Activated CD8-positive, alpha-beta memory T cell treated with anti-CD3 and anti-CD28 coated beads for 1 hour (primary cell): ENCODE measurements at places on chromosomes 6 and 20.

- no peak for DNase-seq
These were observed 362.1 kb downstream of the SAMD5 start for GRCh38 chr6:147870506-147871110.

- no peak for DNase-seq
These were observed 18.6 kb downstream of the TREML2 start for GRCh38 chr6:41182069-41183034.

- DNase-seq, result no peak
These were observed 16.0 kb upstream of the PTCRA start for GRCh38 chr6:42899871-42900270.

DNA sequence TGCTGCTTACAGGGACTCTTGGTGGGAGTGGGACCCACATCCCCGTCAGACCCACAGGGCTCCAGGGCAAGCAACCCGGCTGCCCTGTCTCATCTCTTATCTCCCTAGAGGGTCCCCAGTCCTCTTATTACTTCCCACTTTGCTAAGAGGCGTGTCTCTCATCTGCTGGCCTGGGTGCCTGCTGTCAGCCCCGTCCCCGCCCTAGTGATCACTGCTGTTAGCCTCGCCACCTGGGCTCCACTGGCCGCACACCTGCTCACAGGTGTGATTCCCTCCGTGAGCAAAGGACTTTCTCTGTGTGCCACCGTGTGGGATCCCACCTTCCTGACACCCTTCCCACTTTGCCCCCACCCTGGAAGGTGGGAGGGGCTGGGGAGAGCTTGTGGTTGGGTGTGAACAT lies 57.6 kb downstream of the TCP11 start:
- no peak for DNase-seq

DNA sequence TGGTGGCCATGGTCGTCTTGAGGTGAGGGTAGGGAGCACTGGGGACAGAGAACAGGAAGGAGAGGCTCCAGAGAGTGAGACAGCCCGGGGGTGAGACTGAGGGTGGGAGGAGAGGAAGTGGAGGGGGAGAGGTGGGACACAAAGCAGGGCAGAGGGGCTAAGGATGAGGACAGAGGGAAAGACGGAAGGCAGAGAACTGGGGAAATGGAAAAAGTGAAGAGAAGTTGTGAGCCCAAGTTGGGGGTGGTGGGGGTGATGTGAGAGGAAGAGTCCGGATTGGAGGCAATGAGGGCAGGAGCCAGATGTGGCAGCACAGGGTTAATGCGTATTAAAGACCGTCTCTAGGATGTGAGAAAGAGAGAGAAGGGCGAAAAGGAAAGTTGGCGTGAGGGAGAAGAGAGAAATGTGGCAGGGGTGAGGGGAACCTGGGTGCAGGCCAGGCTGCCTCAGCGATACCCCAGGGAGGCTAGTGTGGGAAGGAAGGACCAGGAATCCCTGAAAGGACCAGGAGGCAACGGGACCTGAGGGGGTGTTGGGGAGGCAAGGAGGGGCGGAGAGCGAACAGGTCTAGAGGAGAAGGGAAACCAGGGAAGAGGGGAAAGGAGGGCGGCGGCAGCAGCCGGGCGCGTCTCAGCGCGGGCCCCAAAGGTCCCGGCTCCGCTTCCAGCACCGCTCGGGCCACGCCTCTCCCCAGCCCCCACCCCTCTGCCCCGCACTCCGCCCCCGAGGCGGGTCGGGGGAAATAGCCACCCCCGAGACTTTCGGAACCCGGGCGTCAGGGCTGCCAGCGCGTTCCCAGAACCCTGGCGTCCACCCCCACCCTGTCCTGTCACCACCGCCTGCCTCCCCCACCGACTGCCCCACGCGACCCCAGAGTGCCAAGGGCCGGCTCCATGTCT lies at the start of gene PPP1R18:
Gene PPP1R18, minus strand, starts transcription at position 637 of the 899 bp plus-strand sequence. Its CDS starts 627 bp downstream, at position 10.
- DNase-seq, result peak; percentile 77

DNA sequence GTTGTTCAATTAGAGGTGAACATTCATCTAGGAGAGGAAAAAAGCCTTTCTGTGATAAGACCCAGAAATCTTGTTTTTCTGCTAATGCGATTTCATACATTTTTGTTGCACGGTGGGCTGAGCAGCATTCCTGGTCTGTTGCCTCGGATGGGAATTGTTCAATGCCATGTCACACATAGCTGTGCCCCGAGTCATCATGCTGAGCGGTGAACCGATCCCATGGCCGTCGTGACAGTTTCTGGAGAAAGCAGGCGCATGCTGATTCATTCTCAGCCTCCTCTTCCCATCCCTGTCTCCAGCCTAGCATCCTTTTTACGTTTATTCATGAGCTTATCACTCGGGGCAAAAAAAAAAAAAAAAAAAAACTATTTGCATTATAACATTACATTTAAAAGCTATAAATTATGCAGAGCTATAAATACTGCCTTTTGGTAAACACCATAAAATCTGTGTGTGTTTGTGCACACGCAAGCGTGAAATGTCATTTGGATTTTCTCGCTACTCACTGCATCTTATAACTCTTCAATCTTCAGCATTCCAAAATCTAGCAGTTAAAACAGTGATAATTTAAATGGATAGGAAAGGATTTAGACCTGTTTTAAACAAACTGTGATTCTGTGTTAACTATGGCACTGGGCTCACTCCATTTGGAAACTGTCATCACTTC lies 58.9 kb upstream of the IFNGR1 start:
- DNase-seq, result no peak

DNA sequence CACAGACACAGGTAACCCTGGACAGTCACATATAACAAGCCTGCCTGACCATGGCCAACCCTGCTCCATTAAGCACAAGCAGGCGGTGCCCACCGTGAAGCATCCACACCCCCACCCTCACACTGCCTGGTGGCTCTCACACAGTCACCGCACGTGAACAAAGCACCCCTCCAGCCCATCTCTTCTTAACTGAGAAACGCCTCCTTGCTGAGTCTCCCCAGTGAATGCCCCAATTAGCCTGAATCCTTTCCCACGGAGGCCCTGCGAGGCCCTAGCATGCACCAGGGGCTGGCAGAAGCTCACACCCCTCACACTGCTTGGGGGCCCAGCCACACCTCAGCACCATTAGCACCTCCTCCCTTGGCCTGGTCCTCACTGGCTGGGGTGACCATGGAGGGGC lies 72.3 kb downstream of the GRM4 start:
- DNase-seq, result no peak

DNA sequence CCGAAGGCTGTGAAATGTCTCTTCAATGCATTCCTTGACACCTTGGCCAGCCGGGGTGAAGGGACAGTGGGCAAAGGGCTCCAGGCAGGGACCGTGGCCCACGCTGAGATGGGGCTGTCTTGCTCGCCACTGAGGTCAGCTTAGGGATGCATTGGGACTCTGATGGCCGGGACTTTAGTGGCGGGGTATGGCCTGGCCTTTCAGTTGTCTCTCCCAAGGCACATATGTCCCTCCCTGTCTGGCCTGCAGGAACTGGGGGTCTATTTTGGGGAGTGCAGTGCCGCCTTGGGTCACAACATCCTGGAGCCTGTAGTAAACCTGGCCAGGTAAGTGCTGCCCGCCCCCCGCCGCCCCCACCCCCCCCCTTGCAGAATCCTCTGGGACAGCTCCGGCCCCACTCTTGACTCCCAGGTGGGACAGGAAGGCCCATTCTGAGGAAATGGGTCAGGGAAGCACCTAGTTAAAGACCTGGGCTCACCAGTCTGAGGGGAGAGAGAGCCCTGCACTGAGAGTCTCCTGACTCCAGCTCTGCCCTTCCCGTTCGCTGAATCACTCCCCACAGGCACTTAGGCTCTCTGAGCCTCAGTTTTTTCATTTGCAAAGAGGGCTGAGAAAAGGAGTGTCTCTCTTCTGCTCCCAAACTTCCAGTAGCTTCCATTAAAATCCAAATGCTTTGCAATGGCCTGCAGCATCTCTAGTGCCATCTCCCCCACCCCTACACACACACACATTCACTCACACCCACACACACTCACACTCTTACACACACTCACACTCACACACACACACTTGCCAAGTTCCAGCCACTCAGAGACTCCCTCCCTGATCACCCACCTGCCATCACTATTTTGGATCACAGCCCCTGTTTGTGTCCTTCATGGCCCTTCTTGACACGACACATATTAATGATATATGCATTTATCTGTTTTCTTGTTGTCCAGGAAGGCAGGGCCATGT lies 33.1 kb downstream of the RAB44 start:
- no peak for DNase-seq

DNA sequence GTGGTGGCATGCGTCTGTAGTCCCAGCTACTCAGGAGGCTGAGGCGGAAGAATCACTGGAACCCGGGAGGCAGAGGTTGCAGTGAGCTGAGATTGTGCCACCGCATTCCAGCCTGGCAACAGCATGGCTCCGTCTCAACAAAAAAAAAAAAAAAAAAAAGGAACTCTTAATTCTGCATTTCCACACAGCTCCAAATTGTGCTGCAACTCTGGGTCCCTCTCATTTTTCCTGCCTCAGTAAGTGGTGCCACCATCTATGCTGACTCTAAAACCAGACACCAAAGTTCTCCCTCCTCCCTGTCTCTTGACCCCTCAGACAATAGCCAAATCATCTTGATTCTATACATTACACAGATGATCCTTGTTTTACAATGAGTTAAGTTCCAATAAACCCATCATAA lies 133.9 kb downstream of the BTBD9 start:
- no peak for DNase-seq

GRCh38 chr6:170147832-170148708 lies 142.8 kb downstream of the DLL1 start:
- DNase-seq, result peak; percentile 44

DNA sequence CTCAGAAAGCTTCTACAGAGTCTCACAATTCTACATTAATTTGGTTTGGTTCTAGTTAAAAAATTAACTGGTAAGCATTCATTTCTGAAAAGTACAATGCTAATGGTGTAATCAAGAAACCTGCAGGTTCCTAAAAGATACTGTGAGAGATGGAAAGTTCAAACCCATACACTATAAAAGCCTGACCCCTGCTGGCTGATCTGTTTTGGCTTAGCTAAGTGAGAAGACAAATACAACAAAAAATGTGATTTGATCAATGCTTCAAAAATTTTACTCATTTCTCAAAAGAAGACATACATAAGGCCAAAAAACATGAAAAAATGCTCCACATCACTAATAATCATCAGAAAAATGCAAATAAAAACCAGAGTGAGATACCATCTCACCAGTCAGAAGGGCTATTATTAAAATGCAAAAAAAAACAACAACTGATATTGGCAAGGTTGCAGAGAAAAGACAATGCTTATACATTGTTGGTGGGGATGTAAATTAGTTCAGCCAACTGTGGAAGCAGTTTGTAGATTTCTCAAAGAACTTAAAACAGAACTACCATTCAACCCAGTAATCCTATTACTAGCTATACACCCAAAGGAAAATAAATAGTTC lies 102.8 kb downstream of the MOXD1 start:
- DNase-seq, result no peak

DNA sequence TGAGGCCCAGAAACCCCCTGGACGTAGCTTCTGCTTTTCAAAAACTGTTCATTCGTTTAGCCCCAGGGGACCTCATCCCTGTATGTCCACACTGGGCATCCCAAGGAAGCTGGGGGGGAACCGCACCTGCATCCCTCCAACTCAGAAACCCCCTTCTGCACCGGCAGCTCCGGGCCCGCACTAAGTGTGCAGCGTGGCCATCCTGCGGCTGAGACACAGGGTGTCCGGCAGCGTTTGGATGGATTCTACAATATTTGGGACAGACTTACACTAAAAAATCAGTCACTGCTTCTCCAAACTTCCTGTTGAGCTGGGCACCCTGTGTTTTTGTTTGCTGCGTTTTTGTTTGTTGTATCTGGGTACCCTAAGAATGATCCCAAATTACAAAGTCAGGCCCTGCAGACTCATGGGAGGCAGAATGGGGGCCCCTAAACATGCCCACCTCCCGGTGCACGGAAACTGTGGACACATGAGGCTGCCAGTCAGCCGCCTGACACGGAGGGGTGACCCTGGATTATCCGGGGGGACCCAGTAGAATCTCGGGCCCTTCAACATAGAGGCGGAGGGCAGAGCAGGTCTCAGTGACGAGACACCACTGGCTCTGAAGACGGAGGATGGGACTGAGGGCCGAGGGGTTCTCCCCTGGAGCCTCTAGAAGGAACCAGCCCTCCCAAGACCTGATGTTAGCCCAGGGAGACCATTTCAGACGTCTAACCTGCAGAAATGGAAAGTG lies 88.2 kb upstream of the BHLHE23 start:
- no peak for DNase-seq

DNA sequence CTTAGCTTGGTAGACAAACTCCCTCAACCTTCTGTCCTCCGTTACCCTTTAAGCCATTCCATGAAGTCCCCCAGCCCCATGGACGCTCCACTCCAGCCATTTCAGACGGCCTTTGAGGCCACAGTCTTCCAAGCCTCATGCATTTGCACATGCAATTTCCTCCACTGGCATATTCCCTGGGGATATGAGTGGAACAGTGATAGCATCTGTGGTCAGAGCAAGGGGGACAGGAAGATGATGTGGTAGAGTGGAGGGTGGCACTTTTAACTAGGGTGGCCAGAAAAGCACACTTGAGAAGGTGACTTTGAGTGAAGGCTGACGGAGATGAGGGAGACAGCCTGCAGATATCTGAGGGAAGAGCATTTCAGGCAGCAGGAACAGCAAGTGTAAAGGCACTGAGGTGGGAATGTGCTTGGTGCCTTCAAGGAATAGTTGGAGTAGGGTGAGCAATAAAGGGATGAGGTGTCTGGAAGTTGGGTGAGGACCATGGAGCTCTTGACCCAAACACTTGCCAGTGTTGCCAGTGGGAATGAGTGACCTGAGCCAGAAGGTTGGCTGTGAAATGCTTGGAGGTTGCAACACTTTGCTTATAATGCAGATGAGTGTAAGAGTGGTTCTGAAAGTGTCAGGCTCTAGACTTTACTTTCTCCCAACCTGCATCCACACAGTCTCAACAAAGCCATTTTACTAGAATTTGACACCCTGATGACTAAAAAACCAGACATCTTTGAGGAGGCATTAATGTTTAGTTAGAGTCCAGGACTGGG lies 275.6 kb upstream of the SUPT3H start:
- no peak for DNase-seq

DNA sequence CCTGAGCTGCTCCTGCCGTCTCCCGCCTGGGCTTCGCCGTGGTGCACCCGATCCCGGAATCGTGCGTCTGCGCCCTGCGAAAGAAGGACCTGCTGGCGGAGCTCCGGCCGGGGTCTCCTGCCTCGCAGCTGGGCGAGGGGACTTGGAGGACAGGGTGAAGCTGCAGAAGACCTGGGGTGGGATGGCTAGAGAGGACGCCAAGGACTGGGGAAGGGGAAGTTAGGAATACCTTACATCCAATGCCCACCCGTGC lies 150.2 kb downstream of the PRL start:
- DNase-seq, result no peak

- no peak for DNase-seq
These were observed 247.0 kb downstream of the ESR1 start for GRCh38 chr6:152054441-152054840.

DNA sequence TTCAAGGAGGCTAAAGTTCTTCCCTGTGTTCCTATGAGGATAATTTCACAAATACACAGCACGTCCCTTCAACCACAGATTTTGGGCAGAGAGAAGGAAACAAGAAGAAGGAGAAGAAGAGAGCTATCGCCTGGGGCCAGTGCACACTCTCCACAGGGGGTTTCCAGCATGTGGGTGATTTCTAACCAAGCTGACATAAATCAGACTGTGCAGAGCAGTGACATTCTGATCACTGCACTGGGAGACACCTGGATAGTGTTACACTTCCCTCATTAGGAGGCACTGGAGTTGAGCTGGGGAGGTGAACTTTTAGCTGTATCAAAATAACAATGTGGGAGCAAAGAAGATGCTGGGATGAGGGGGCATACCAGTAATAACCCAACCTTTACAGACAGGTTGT lies 71.8 kb upstream of the CENPW start:
- DNase-seq, result no peak
